ENCODE measurements at places on chromosomes 3 and 15.

DNA sequence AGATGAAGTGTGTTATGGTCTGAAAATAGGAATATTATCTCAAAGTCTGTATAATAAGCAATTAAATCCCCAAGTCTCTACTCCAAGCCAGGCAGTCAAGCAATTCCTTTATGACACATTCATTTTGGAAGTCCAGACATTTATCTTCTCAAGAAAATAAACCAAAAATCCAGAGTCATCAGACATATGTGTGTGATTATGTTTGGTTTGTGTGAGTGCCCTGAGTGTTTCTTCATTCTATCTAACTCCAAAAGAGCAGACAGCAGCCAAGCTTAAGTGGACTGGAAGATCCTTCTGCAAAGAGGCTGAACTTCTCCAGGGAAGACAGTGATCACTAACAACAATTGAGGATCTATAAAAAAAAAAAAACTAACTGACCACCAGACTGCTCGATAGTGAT lies 239.8 kb downstream of the STAG1 start:
- DNase-seq, result no peak

DNA sequence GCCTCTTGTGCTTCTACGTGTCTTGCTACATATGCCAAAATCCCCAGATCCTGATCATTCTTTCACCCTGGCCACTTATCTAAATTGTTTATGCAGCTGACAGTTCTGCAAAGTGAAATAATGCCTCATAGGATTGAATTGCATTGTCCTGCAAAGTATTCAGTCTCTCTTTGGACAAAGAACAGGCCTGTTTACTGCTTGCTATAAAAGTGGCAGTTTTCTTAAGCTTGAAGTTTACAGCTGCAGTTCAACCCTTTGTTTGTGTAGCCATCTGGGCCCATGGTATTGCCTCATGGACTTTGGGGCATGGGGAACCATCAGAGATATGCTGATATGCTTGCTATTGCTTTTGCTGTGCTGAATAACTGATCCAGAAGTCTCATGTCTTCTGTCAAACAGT lies 523.2 kb downstream of the OTOL1 start:
- no peak for DNase-seq

DNA sequence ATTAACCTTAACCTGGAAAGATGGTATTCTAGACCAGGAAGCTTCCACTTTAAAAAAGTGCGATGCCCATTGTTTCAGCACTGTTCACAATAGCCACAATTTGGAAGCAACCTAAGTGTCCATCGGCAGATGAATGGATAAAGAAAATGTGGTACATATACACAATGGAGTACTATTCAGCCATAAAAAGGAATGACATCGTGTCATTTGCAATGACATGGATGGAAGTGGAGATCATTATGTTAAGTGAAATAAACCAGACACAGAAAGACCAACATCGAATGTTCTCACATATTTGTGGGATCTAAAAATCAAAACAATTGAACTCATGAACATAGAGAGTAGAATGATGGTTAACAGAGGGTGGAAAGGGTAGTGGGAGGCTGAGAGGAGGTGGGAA lies 94.2 kb downstream of the NR2F2 start:
- no peak for DNase-seq

DNA sequence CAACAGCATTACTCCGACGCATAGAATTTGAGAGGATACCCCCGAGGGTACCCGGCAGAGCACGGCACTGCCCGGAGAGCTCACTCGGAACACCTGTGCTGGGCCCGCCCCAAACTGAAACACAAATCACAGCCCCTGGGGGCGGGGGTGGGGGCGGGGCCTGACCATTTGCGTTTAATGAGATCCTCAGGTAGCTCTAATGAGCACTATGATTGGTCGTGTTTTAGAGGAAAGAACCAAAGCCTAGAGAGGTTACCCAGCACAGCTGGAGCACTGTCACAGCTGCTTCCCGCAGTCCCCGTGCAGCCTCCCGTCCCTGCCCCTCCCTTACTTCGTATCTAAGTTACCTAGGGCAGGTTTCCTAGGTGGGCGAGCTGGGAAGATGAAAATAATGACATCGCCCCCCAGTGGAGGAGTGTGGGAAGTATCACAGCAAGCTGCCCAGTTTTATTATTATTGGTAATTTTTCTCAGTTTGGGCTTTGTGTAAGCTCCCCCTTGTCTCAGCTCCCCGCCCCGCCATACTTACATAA lies 187.1 kb downstream of the PDE8A start:
- DNase-seq, result no peak

DNA sequence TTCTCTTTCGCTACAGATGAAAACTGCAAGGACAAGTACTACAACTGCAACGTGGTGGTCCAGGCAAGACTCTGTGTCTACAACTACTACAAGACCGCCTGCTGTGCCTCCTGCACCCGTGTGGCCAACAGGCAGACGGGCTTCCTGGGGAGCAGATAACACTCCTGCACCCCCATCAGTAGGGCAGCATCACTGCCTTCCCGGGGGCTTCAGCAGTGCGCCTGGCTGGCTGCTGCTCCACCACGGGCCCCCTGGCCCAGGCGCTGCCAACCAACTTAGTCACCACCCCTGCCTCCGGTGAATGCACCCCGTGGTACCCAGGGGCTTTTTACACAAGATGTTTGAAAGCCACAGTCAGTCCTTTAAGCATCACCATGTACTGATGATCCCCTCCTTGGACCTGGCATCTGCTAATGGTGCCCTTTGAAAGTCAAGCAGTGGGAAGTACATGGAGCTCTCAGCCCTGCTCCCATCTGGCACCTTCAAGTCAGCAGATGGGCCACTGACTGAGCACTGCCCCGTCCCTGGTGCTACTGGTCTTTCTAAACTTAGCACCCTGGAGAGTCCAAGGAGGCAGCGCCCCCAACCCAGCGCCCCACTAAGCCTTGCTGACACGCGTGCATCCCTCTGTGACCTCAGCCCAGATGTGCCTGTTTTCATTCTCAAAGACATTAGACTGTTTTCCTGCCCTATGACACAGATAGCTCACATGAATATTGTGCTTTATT lies 33.0 kb upstream of the NR2E3 start:
- no peak for DNase-seq

DNA sequence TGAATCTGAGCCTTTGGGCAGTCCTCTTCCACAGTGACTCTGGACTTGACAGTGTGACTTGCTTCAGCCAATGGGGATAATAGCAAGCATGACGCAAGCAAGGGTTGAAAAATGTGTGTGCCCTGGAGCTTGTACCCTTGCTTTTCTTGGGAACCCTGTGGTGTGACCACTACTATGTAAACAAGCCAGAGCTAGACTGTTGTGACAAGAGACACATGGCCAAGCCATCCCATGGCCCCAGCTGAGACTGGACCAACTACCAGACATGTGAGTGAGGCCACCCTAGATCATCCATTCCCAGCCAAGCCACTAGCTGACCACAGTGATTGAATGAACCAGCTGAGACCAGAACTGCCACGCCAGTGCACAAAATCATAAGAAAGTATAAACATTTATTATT lies 11.8 kb downstream of the MYO1E start:
- DNase-seq, result no peak

DNA sequence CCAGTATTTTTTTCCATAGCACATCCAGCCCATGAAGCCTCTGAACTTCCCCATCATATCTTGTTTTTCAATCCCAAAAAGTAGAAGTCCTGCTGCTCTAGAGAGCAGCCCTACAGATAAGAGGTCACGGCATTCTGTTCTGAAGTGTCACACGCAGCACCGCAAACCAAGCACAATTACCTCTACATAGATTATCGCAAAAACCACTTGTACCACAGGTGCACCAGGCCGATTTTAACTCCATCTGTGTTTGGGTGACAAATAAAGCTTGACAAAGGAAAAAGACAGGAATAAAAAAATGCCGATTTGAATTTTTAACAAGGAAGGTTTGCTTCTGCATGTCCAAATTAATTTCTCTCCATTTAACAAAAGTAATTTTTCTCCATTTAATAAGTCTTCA lies 113.7 kb downstream of the MYO5A start:
- no peak for DNase-seq

DNA sequence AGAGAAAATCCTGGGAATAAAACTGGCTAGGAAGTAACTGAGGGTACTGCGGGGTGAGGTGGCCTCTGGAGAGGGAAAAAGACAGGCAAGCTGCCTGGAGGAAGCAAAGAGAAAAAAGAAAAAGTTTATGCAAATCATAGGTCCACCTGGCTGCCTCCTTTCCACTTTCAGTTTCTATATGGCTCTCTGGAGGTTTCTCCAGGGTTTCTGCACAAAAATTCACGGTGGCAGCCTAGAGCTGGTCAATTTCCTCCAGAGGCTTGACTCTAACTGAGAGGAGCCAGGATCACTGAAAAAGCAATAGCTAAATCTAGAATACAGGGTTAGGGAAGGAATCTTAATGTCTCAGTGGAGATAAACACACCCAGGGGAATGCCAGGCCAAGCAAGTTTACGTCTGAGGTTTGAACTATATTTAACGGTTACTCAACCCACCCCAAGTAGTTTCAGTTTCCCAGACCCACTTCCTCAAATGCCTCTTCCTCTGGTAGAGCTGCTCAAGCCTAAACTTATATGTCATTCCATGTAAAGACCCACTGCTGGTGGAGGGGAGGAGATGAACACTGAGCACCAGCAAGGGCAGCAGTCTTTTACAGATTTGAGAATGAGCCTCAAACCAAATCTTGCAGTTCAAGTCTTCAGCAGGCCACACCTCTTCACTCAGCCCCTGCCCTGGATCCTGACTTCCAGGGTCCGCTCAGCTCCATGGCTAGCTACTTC lies 5.7 kb downstream of the LYSMD2 start:
- DNase-seq, result peak; percentile 78

DNA sequence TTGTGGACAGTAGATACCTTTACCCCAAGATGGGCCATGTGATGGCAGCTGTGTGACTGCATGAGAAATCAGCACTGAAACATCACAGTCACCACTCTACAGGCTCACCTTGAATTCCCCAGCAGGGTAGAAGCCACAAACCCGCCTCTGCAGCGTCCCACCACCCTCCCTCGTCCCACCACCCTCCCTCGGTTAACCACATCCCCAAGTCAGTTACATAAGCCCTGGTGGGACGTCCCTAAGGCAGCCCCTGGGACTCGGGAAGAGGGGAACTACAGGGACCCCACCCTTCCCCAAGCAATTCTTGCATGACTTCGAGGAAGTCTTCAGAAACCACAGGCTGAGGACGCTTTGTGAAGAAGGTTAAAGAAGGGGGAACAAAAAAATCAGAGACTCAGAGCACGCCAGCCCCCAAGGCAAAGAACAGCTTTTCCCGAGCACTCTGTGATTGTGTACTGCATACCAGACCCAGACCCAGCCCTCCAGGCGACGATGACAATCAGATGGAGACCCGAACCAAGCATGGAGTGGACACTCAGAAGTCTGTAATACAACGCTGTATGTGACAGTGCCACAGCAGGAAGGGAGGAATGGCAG lies 60.5 kb downstream of the SH3BP5 start:
- DNase-seq, result peak; percentile 84

GRCh38 chr3:150149651-150150051 lies 179.0 kb upstream of the PFN2 start:
- no peak for DNase-seq

GRCh38 chr15:58748852-58749531 lies 515 bp downstream of the ADAM10 start:
- DNase-seq, result no peak

GRCh38 chr3:11494131-11494916 lies 149.4 kb downstream of the VGLL4 start:
- no peak for DNase-seq

GRCh38 chr15:98506172-98506571 lies 142.2 kb upstream of the IGF1R start:
- no peak for DNase-seq

DNA sequence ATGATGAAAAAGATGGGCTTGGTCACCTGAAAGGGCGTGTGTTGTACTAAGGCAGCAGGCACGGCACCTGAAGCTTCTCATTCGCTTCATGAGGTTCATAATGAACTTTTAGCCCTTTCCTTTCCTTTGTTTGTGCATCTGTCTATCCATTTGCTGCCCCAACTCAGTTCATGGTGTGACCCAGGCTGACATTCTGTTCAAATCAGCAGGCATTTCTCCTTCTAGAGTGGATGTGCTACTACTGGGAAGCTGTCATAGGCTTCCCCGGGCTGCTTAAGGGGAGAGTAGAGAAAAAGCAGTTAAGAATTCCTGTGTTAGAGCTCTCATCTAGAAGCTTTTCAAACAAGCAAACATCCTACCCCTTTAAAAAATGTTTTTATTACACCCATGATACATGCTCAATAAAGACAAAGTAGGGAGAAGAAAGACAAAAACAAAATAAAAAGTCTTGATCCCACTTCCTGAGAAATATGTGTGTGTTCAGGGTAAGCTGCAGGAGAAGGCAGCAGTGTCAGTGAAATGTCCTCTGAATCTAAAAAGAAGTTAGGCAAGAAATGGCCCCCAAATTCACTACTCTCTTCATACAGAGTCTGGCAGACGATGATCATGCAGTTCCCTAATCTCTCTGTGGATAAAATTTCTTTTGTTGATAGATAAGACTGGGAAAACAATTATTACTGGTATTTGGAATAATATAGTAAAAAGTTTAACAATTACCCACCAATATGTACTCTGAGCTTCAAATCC lies 136.9 kb upstream of the PFN2 start:
- no peak for DNase-seq

Measured in GDM1 (cell line).